Bone marrow (tissue), 2 donors: ENCODE measurements at places on chromosomes 6 and 20.

- DNase-seq: no peak
Observed at GRCh38 chr6:161301338-161301737, 27.5 kb upstream of the AGPAT4 start.

GRCh38 chr6:127482325-127482724 lies 23.1 kb upstream of the KIAA0408 start:
- no peak for DNase-seq

- no peak for DNase-seq
Observed at GRCh38 chr6:170259278-170259677, 31.6 kb downstream of the DLL1 start.

GRCh38 chr6:20038410-20039204 lies 173.7 kb downstream of the MBOAT1 start:
- no peak for DNase-seq

- no peak for DNase-seq
Observed at GRCh38 chr6:3646616-3647362, 104.7 kb downstream of the PXDC1 start.

DNA sequence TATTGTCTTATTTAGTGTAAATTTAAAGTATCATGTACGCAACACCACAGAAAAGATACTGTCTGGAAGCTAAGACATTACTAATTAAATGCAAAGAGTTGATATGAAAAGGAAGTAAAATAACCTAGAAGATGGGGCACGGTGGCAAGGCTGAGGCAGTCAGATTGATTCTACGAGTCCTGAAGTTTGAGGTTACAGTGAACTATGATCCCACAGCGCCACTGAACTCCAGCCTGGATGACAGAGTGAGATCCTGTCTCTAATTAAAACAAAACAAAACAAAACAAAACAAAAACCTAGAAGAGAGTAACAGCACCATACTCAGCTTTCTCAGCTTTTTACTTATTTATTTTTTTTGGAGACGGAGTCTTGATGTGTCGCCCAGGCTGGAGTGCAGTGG lies 199.0 kb downstream of the PRKN start:
- no peak for DNase-seq

- no peak for DNase-seq
Observed at GRCh38 chr6:37779111-37779800, 40.3 kb upstream of the ZFAND3 start.

- DNase-seq: no peak
Observed at GRCh38 chr6:41850861-41851260, 44.3 kb downstream of the USP49 start.

- DNase-seq: no peak
Observed at GRCh38 chr6:168999392-168999791, 254.3 kb downstream of the THBS2 start.

DNA sequence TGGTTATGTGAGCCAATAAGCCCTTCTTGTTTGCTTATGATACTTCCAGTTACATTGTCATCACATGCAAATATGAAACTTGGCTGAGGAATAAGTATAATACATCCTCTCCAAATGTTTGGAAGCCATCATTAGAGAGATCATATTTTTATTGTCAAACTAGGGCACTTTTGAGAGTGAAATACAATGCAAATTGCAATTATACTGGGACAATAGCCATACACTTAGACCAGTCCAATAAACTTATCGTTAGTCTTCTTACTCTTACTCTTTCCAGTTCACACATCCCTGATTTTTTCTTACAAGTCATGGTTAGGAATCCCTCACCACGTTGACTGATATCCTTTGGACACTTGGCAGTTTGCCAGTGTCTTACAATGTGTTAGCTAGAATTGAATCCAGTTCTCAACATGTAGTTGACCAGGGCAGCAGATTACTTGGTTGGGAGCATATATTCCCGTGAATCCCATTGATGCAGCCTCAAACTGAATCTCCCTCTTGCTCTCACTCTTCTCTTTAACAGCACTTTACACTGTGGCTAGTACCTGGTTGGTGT lies 519.7 kb upstream of the ID4 start:
- no peak for DNase-seq

DNA sequence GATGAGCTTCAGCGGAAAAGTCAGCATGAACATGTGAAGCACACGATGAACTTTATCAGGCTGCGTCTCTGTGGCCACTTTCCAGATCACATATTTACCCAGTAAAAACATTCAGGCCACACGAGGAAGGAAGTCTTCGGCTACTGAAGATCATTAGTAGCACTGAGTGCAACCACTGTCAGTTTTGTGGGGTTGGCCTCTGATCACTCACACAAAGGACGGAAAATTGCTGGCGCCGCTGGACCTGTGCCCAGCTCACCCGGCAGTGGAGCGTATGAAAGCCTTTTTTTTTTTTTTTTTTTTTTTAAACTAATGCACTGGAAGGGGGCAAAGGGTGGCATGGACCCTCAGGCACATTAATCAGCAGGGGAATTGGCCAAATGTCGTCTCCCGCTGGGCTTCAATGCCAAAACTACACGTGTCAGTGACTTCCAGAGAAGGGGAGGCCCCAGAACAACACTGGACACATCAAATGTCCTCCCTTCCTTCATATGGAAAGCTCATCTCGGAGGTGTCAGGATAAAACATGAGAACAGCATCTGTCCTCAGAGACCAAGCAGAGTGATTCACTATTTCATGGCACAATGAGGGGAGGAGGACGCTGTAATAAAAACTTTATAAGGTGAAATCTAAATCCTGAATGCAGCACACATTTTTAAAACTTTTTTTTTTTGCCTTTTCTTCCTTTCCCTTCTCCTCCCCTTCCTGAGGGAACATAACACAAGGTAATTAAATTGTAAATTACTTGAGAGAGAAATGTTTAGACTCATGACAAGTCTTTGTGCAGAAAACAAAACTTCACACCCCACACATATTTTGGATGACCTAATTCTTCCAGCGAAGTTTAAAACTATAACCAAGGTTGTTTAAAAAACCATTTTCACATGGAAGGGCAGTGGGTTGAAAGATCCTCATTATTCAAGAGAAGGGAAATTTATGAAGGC lies 223.4 kb downstream of the FOXC1 start:
- DNase-seq: no peak

DNA sequence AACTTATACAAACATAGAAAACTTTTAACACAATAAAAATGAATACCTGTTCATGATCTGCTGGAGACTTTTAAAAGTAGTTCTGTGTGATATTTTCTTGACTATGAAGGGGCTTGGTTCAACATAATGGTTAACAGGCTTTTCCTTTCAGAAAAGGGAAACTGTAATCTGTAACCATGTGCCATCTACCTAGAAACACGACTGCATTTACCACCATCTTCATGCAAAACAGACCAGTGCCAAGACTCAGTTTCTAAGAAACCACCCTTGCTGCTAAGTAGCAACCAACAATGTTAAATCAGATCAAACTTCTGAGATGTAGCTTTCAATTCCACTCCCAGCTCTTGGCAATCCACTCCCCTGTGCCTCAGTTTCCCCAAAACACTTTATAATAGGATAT lies 15.7 kb downstream of the STAU1 start:
- DNase-seq: no peak

DNA sequence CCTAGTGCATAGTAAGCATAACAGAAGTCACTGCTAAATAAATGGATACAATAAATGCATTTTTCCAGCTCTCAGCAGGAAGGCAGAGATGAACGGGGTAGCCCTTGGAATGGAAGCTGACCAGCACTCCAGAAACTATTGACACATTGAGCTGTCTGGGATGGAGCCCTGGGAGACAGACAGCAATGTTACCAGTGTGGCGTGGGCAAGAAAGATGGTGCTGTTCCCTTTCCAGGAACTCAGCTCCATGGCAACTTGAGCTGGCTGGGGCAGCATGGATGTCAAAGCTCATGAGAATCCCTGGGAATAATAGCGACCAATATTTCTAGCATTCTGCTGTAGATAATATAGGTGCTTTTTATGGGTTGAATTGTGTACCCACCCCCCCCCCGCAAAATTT lies 104.3 kb upstream of the PTPRT start:
- DNase-seq: no peak

- DNase-seq: peak; percentile 75
Observed at GRCh38 chr6:7224731-7225130, 88.3 kb downstream of the SSR1 start.

- no peak for DNase-seq
Observed at GRCh38 chr6:38501931-38502330, 137.8 kb downstream of the BTBD9 start.

DNA sequence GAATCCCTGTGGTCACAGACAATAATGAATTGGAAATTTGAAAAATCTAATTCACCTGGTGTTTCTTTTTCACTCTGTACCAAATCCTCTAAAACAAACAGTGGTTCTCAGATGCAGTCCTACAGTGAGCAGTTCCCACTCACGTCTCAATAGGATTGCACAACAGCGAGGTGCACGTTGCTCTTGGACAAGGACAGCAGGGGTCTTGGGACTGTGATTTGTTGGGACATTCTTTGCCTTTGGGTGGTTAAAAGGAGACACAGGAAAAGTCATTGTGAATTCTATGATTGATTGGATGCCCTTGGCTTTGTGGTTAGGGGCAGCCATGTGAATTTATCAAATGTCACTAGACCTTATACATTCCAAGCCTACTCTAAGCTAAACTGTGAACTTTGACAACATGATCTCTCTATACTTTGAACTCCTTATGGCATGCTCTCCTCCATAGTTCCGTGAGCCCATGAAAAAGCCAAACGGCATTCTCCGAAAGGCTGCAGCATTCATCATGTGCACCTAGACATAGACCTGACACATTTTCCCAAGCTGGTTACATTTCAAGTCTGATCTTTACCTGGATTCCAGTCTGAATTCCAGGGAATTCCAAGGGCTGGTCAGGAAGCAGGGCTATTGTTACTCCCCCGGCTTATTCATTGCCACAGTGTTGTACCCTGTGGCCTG lies 647 bp downstream of the UNC93A start:
- DNase-seq: no peak

GRCh38 chr6:44556046-44556445 lies 168.5 kb downstream of the CDC5L start:
- no peak for DNase-seq

GRCh38 chr6:158010591-158011477 lies 29.2 kb downstream of the SYNJ2 start:
- no peak for DNase-seq
